Right ventricle myocardium superior (tissue), 1 donor: ENCODE measurements at places on chromosomes 2 and 18. TPM values are rescaled to one million over a fixed set of nuclear protein-coding genes. Genes with fewer than 3 reads are reported as not detected.

DNA sequence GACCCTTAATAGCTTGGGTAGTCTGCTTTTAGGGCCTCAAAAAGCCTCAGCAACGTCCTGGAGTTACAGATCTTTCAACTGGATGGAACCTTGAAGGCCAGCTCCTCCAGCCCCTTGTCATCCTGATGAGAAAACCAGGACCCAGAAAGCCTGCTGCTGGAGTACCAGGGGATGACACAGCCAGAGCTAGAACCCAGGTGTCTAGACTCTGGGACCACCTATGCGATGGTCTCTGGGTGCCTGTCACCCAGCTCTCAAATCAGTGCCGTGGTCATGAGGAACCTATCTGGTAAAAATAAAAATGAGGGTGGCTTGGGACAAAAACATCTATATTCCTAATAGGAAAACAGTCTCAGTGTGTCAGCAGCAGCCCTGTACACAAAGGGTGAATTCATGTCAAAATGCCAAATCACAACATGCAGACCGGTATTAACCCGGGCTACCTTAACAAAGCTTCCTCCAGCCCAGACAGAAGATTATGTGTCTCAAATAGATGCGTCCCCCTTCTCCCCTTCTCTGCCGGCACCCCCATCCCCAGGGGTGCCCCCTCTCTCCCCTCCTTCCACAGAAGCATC is 28.5 kb downstream of the SMAD7 start:
- DNase-seq: no peak

DNA sequence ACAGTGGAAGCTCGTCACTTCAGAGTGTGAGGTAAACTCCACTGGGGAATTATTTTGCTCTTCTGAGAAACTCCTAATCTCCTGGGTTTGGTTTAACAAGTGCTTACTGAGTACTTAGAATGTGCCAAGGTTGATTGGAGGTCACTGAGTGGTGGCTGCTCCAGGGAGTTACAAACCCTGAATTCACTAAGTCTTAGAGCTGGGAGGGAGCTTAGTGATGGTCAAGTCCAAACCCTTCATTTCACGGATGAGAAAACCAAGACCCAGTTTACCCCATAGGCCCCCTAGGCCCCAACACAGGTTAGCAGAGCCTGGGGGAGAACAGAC is 52.0 kb downstream of the SLC4A5 start:
- DNase-seq: no peak

DNA sequence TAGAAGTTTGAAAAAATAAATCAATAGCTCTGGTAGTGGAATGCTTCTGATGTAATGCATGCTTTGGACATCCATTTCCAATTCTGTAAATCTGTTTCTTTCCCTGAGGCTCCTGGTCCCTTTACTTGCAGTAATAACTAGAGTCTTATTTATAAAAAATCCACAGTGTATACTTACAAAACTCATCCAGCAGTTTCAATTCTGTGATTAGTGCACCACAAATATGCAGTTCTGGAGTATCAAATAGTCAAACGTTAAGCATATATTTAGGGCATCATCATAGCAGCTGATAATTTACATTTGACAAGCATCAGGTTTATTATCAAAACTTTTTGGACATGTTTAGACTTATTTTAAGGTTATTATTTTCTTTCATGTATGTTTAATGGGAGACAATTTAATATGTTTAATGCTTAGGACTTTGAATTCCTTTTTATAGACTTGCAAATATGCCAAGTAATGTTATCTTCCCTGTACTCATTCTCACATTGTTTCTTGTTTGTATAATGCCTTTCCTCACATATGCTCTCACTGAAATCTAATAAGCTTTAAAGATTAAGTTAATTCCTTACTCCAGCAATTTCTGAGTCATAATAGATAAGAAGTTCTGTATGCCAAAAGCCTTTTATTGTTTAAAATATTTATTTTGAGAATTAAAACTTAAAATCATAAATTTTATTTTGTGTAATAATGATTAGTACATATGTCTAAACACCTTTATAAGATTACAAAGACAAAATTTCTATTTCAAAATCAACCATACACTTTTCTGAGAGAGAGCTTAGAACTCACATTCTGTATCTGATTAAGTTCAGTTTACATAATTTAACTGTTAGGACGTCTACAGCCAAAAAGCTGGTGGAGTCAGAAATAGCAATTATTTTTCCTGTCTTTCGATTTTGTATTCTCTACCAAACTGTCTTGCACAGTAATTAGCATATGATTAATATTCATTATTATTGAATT is 341.5 kb upstream of the TMEFF2 start:
- no peak for DNase-seq

The TUBB8B gene
- not detected for total RNA-seq

DNA sequence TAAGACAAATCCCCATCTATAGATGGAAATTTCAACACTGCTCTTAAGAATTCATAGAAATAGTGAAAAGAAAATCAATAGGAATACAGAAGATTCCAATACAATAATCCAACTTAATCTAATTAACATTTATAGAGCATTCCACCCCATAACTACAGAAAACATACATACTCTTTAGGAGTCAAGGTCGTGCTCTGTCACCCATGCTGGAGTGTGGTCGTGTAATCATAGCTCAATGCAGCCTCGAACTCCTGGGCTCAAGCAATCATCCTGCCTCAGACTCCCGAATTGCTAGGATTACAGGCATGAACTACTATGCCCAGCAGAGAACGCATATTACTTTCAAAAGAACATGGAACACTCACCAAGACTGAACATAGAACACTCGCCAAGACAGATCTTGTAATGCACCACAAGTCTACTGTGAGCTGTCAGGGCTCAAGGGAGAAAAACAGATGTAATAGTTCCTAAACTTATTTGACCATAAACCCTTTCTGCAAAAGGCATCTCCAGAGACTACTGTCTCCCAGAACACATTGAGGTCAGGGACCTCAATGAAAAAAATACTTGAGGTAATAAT is 14.1 kb downstream of the MEMO1 start:
- no peak for DNase-seq

- no peak for DNase-seq
Observed at GRCh38 chr2:221204699-221205098, 367.4 kb downstream of the EPHA4 start.

DNA sequence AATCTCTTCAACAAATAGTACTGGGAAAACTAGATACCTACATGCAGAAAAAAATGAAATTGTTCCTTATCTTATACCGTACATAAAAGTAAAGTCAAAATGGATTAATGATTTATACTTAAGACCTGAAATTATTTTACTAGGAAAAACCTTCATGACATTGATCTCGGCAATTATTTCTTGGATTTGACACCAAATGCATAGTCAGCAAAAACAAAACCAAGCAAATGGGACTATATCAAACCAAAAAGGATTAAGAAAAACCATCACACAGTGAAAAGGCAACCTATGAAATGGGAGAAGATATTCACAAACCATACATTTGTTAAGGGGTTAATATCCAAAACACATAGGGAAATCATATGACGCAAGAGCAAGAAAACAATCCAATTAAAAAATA is 433.6 kb downstream of the LRATD1 start:
- no peak for DNase-seq

The FBXO36 gene
- 0.65 TPM for total RNA-seq

DNA sequence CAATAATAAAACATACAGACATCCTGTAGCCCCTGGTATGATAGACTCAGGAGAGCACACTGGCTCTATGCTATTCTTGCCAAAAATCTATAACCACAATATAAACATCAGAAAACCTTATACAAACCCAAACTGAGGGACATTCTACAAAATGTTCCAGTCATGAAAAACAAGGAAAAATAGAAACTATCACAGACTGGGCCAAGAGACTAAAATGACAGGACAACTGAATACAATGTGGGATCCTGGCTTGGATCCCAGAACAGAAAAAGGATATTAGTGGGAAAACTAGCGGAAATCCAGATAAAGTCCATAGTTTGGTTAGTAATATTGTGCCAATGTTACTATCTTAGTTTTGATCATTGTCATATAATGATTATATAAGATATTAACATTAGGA is 29.6 kb upstream of the EPAS1 start:
- DNase-seq: no peak

GRCh38 chr2:48107326-48107925 is 201.1 kb upstream of the FBXO11 start:
- DNase-seq: no peak

The KCNJ3 gene
- 2.0 TPM for total RNA-seq

DNA sequence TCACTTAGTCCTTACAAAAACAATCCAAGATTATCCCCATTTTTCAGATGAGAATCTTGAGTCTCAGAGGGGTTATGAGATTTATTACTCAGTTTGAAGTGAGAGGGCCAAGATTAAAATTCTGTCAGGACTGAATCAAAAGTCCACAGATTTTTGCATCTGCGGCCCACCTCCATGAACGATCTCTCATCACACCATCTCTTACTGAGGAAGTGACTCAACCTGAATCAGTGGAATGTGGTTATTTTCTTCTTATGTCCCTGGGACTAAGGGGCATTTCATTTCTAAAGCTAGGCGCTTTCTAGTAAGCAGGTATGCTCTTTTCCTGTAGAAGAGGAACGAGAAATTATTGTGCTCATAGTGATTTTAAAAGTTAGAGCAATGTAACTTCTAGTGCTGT is 360.3 kb upstream of the SPHKAP start:
- no peak for DNase-seq

DNA sequence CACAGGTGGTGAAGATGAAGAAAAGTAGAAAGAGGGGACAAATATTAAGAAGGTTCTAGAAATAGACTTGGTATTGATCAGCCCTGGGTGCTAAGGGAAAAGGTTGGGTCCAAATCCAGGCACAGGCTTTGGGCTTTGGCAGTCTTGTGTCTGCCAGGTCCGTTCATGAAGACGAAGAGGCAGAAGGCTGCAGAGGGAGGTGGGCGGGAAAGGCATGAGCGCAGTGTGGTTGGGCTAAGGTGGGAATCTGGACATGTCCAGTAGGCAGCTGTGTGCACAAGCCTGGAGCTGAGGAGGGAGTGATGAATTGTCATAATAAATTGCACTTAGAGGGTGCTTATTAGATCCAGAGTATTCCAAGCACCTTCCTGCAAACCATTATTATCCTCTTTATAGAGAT is 105.7 kb upstream of the TEX51 start:
- no peak for DNase-seq

- DNase-seq: no peak
Observed at GRCh38 chr2:147172493-147173188, 672.2 kb upstream of the ACVR2A start.

The ZNF396 gene
- 0.48 TPM for total RNA-seq

GRCh38 chr2:23528171-23528570 is 143.2 kb downstream of the KLHL29 start:
- no peak for DNase-seq

GRCh38 chr2:169190197-169190775 is 120.9 kb downstream of the DHRS9 start:
- no peak for DNase-seq
